ENCODE measurements at places on chromosomes 3 and 15. TPM values are rescaled to one million over a fixed set of nuclear protein-coding genes. Genes with fewer than 3 reads are reported as not detected.

The CNTN6 gene
- not detected for total RNA-seq

The TUSC7 gene
- total RNA-seq, result not detected

DNA sequence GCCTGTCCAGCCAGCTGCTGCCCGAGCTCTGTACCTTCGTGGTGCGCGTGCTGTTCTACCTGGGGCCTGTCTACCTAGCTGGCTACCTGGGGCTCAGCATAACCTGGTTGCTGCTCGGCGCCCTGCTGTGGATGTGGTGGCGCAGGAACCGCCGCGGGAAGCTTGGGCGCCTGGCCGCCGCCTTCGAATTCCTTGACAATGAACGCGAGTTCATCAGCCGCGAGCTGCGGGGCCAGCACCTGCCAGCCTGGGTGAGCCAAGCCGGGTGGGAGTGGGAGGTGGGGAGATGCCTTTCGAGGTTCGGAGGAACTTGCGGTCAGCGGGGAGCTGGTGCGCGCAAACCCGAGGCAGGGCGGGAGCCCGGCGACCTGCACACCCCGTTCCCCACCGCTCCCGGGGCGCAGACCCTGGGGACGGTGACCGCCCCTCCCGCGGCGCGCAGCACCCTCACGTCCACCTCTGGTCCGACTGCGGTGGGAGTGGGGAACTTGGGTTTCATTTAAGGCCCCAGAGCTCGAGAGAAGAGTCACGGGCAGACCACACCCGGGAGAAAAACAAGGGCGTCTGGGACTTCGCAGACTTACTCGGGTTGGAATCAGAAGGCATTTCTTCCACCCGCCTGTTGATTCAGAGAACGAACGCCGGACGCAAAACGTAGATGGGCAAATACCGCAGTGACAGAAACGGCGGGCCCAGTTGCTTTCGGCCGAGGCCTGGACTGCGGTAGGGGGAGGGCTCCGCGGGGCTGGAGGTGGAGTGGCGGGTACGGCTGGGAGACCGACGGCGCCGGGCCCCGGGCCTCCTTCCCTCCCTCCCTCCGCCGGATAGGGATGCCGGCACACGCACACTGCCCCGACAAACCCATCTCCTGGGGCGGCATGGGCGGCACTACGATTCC is 708 bp downstream of the ESYT3 start:
- H3K4me3 ChIP-seq, result peak overlapping the region; percentile 82
- H3K36me3 ChIP-seq, result no peaks in the 10 kb centered on the region
- no peak overlapping the region for H3K27ac ChIP-seq
- DNase-seq, result peak; percentile 64

- no peak overlapping the region for H3K27ac ChIP-seq
- H3K27me3 ChIP-seq, result no peaks in the 10 kb centered on the region
- no peak overlapping the region for H3K4me3 ChIP-seq
- DNase-seq, result no peak
- no peaks in the 10 kb centered on the region for H3K36me3 ChIP-seq
Observed at GRCh38 chr3:1528621-1529020, 435.8 kb downstream of the CNTN6 start.

GRCh38 chr3:99962703-99963102 is 145.0 kb downstream of the CMSS1 start:
- peaks cover 7% of the 10 kb centered on the region for H3K4me1 ChIP-seq
- no peaks in the 10 kb centered on the region for H3K27me3 ChIP-seq
- H3K36me3 ChIP-seq, result peaks cover 6% of the 10 kb centered on the region
- H3K27ac ChIP-seq, result no peak overlapping the region
- no peak overlapping the region for H3K4me3 ChIP-seq
- no peak for DNase-seq

DNA sequence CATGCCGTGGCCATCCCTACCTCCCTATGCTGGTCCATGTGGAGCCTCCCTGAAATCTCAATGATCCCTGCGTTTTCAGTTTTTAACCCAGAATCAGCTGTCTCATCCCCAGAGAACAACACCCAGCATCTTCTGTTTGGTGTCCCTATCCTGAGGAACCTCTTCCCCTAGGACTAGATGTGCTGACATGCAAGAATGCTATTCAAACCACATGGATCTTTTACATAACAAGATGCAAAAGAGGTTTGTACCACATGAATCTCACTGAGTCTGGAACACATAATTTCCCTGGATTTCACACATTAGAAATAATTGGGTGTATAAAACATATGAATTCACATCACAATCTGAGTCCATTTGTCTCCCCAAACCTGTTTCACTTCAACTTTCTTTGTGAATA is 174.6 kb upstream of the NECTIN3 start:
- H3K27ac ChIP-seq, result no peak overlapping the region
- H3K27me3 ChIP-seq, result peaks cover 3% of the 10 kb centered on the region
- DNase-seq, result no peak
- H3K4me3 ChIP-seq, result no peak overlapping the region
- no peaks in the 10 kb centered on the region for H3K4me1 ChIP-seq
- H3K36me3 ChIP-seq, result no peaks in the 10 kb centered on the region

The THSD4 gene
- not detected for total RNA-seq

DNA sequence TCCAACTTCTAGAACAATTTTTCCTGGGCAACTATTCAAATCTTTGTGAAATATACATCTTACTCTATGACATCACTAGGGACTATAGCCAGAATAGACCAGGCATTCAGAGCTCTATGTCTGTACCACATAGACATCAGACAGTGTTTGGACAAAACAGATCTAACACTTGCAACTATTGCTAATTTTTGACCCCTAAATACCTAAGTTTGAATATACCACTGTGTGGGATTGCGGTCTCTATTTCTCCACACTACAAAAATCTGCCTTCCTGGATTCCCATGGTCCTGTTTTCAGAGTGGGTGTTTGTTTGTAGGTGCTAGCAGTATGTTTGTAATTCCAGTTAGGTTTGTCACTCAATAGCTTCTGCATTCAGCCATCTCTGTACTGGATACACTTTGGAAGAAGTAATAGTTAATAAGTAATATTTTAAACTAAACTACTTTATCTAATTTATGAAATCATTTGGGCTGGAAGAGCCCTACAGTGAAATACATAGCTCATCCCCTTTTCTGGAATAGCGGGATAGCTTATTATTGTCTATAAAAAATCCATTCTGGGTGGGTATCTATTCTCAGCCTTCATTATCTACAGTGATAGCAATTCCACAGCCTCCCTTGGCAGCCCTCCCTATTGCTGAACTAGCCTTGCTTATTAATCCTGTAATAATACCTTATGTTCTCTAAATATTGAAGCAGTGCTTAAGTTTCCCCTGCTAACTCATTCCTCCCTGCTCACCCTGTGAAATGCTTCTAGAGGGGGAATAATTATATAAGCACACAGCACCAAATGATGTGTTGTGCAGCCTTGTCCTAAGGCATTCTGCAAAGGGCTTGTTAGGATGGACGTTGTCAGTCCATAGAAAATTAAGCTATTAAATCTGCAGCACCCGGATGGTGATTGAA is 49.4 kb downstream of the RBMS3 start:
- DNase-seq, result no peak
- H3K27ac ChIP-seq, result no peak overlapping the region
- H3K27me3 ChIP-seq, result no peaks in the 10 kb centered on the region
- no peaks in the 10 kb centered on the region for H3K4me1 ChIP-seq
- no peak overlapping the region for H3K4me3 ChIP-seq

GRCh38 chr3:31695280-31696008 is 162.7 kb downstream of the STT3B start:
- no peak overlapping the region for H3K4me3 ChIP-seq
- no peaks in the 10 kb centered on the region for H3K27me3 ChIP-seq
- no peaks in the 10 kb centered on the region for H3K4me1 ChIP-seq

DNA sequence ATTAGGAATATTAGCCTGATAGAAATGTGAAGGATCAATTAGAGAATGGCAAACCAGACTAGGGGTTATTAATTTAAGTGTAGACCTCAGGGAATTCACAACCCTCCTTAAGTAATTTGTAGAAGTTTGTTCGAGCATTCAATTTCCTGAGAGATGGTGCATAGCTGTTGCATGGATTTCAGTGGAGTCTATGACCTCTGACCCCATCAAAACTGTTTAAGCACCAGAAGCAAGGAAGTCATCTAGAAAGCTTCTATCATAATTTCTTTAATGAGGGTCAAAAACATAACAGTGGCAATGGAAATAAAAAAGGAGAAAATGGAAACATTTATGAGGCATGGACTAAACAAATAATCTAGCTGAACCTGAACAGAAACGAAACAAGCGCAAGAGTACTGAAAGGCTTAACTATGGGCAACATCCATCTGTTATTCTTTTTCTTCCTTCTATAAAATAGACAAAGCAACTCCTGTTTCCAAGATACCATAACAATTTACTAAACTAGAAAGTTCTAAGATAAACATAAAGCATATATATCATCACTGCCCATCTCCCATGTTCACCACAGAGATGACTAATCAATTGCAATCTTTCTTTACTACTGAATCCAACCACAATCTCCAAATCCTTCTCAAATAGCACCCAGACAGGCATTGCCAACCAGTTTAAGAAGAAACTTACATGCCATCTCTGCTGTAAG is 151.4 kb downstream of the THRB start:
- no peak for DNase-seq
- no peaks in the 10 kb centered on the region for H3K4me1 ChIP-seq
- no peaks in the 10 kb centered on the region for H3K36me3 ChIP-seq
- no peak overlapping the region for H3K27ac ChIP-seq
- H3K27me3 ChIP-seq, result no peaks in the 10 kb centered on the region

DNA sequence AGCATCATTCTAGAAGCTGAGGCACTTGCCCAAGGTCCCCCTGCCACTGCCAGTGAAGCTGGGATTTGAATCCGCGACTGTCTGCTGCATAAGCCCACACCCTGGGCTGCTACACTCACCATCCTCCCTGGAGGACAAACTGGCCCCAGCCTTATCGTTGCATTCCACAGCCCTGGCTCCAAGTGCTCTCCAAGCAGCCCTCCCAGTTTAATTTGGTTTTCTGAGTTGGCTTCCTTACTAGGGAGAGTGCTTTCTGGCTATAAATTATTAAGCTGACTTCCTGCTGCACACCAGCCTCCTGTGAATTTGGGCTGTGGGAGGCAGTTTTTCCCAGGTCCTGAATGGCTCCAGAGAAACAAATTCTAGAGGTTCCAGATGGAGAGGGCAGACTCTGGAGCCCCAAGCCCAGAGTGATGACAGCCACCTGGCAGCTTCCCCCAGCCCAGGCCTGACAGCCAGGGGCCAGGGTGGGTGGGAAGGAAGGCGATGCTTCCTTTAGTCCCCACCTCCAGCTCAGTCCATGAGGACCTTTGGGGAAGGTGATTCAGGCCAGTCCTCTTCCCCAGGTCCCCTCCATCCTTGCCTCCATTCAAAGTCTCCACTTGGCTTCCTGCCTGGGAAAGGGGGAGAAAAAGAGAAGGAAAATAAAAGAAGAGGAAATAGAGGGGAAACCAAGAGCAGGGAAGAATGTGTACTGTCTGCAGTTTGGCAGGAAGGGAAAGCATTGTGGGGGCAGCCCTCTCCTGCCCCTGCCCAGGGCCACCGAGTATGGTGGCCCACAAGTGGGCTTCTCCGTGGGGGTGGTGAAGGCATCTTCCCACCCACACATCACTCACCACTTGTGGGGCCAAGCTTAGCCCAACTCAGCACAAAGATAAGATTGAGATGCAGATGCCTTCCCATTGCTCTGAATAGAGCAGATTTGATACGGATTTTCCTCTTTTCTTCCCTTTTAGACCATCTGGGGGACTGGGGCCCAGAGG is 69.6 kb downstream of the SEMA5B start:
- H3K4me1 ChIP-seq, result no peaks in the 10 kb centered on the region
- no peaks in the 10 kb centered on the region for H3K36me3 ChIP-seq
- no peak overlapping the region for H3K4me3 ChIP-seq
- H3K27ac ChIP-seq, result no peak overlapping the region
- DNase-seq, result no peak

- no peak overlapping the region for H3K27ac ChIP-seq
- no peak for DNase-seq
Observed at GRCh38 chr3:109853077-109853731, 515.9 kb upstream of the DPPA4 start.

The MYZAP gene
- not detected for total RNA-seq

GRCh38 chr3:122697952-122698620 is 17.4 kb downstream of the PARP14 start:
- H3K36me3 ChIP-seq, result peaks cover 77% of the 10 kb centered on the region
- no peak for DNase-seq
- peaks cover 33% of the 10 kb centered on the region for H3K4me1 ChIP-seq
- H3K27ac ChIP-seq, result no peak overlapping the region
- no peak overlapping the region for H3K4me3 ChIP-seq
- no peaks in the 10 kb centered on the region for H3K27me3 ChIP-seq

- H3K36me3 ChIP-seq, result peaks cover 55% of the 10 kb centered on the region
- peaks cover 59% of the 10 kb centered on the region for H3K4me1 ChIP-seq
- peak overlapping the region; percentile 93 for H3K27ac ChIP-seq
- H3K4me3 ChIP-seq, result peak overlapping the region; percentile 59
Observed at GRCh38 chr3:33063651-33064051, 33.3 kb downstream of the GLB1 start.

- H3K4me3 ChIP-seq, result no peak overlapping the region
- no peaks in the 10 kb centered on the region for H3K27me3 ChIP-seq
Observed at GRCh38 chr3:147157631-147158030, 248.7 kb downstream of the ZIC4 start.

GRCh38 chr15:66388043-66388363 is 1.3 kb downstream of the MAP2K1 start:
- H3K27me3 ChIP-seq, result no peaks in the 10 kb centered on the region
- H3K4me3 ChIP-seq, result peak overlapping the region; percentile 98
- peaks cover 52% of the 10 kb centered on the region for H3K4me1 ChIP-seq
- H3K36me3 ChIP-seq, result peaks cover 29% of the 10 kb centered on the region
- H3K27ac ChIP-seq, result peak overlapping the region; percentile 93

DNA sequence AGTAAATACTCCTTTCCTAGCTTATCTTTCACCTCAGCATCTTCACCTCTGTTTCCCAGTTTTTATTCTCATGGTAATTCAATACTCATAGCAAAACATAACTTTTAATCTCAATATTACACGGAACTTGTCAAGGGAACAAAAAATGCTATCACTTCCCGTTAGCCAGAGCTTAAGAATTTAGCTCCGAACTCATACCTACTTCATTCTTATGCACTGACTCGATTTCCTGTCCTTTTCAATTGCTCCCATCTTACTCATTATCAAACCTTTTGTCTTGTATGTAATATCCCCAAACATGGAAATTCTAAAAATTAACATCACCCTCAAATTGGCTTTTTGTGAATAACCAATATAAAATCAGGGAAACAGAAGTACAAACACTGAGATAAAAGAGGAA is 28.2 kb downstream of the MYEF2 start:
- peaks cover 28% of the 10 kb centered on the region for H3K36me3 ChIP-seq
- no peak for DNase-seq
- peaks cover 2% of the 10 kb centered on the region for H3K4me1 ChIP-seq
- no peaks in the 10 kb centered on the region for H3K27me3 ChIP-seq

The ROPN1 gene
- total RNA-seq, result not detected

- peaks cover 2% of the 10 kb centered on the region for H3K36me3 ChIP-seq
- H3K4me1 ChIP-seq, result peaks cover 49% of the 10 kb centered on the region
Observed at GRCh38 chr3:192819001-192819569, 91.7 kb upstream of the FGF12 start.

The DNAH12 gene
- total RNA-seq, result not detected

The NR1D2 gene
- 3.1 TPM for total RNA-seq

- H3K4me1 ChIP-seq, result no peaks in the 10 kb centered on the region
- DNase-seq, result no peak
- H3K36me3 ChIP-seq, result no peaks in the 10 kb centered on the region
- H3K4me3 ChIP-seq, result no peak overlapping the region
- no peak overlapping the region for H3K27ac ChIP-seq
- H3K27me3 ChIP-seq, result no peaks in the 10 kb centered on the region
Observed at GRCh38 chr3:24765399-24765798, 270.7 kb upstream of the THRB start.

- H3K36me3 ChIP-seq, result no peaks in the 10 kb centered on the region
- H3K4me3 ChIP-seq, result no peak overlapping the region
- DNase-seq, result no peak
- no peak overlapping the region for H3K27ac ChIP-seq
- peaks cover 21% of the 10 kb centered on the region for H3K27me3 ChIP-seq
- peaks cover 8% of the 10 kb centered on the region for H3K4me1 ChIP-seq
Observed at GRCh38 chr15:31250033-31250432, 76.6 kb upstream of the KLF13 start.

All from activated CD4-positive, alpha-beta T cell treated with anti-CD3 and anti-CD28 coated beads, Interleukin-2, amount 10 ng/mL, durations not matched to agents 24 days and 14 days (primary cell).